ENCODE measurements at places on chromosomes 16 and 17.

- DNase-seq: peak; percentile 70
Observed at GRCh38 chr17:50626037-50626574, 8.6 kb upstream of the ABCC3 start.

DNA sequence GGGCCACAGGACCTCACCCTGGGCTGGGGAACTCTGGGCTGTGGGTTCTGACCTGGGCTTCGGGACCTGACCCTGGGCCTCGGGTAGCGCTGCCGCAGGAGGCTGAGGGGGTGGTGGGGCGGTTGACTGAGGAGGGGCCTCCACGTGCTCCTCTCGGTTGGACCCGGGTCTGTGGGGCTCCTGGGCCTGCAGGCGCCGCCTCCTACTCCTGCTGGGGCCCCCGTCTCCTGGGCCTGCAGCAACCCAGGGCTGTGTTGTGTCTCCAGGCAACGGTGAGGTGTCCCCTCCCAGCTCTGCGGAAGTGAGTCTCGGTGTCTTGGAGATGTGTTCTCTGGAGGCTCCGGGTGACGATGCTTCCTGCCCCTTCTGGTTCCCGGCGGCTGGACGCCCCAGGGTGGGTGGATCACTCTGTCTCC lies 41.5 kb upstream of the GNG13 start:
- DNase-seq: no peak

DNA sequence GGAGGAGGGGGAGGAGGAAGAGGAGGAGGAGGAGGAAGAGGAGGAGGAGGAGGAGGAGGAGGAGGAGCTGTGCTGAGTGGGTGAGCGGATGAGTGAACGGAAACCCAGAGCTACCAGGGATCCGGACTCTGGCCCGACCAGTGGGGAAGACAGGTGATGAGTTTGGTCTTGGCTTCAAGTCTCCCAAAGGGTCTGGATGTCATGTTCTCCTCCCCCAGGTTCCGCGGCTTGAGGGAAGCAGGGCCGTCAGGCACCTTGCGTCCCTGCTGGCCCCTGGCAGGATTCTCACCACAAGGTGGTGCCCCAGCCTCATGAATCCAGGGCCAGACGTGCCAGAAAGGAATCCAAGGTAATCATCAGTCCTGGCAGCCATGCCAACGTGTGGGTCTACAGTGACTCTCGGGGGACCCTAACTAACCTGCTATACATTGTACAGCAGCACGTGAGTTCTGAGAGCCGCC lies 13.5 kb upstream of the ABAT start:
- peak; percentile 68 for DNase-seq

DNA sequence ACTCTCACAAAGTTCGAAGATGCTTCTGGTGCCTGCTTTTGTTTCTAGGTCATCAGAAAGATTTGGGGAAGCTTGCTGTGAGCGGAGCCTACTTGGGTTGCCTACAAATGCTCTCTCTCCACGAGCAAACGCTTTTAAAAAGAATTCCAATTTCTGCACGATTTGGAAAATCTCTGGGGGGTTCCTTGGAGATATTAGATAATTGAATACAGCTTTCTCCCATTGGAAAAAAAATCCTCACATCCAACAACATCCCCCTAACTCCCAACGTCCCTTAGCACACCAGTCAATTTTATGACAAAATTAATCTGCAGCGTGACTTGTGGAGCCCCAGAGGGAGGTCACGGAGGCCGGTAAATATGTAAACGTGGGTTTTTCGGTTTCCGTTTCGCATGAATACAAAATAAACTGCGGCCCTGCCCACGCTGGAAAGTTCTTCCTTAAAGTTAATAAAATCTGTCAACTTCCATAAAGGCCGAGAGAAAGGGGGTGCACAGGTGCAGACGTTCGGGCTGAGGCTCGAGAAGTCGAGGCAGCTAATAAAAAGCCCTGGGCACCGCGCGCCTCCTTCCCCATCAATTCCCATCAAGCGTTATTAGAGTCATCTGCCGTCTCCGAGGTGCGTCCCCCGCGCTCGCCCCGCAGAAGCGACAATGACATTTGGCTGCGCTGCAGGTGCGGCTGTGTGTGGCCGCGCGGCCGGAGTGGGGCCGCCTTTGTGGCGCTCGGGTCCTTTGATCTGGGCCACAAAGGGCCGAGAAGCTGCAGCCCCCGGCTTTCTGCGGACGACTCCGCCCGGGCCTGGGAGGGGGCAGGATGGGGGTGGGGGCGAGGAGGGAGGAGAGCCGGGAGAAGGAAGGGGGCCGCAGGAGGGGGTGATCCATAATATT lies 37.6 kb downstream of the SALL1 start:
- no peak for DNase-seq

GRCh38 chr16:4097826-4098240 lies 18.4 kb downstream of the ADCY9 start:
- DNase-seq: no peak

DNA sequence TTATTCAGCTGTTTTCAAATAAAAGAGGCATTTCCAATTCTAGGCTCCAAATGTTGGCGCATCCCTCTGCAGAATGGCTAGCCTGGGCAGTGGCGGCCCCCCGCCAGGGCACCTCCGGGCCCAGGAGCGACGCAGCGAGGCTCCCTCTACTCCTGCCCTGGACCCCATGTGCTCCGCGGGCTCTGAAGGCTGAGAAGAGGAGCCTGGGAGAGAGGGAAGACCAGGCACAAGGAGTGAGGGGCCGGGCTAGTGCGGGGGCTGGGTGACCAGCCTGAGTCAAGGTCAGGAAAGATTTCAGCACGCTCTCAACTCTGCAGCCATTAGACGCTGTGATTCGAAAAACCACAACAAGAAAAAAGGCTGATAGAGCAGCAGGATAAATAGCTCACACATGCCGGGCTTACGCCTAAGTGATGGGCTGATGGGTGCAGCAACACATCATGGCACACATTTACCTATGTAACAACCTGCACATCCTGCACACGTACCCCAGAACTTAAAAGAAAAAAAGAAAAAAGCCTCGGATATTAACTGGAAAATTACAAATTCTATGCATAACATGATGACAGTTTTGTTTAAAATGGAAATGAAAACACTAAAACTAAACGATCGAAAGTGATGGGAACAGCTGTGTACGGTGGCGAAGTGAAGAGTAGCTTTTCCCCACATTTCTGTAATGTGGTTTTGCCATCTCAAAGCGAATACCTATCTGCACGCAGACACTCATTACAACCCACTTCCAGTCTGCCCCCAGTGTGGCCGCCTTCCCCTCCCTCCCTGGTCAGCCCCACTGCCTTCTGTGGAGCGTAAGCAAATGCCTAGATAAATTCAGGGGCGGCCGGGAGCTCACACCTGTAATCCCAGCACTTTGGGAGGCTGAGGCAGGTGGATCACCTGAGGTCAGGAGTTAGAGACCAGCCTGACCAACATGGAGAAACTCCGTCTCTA lies 44.4 kb downstream of the MAP1LC3B start:
- DNase-seq: peak; percentile 47

DNA sequence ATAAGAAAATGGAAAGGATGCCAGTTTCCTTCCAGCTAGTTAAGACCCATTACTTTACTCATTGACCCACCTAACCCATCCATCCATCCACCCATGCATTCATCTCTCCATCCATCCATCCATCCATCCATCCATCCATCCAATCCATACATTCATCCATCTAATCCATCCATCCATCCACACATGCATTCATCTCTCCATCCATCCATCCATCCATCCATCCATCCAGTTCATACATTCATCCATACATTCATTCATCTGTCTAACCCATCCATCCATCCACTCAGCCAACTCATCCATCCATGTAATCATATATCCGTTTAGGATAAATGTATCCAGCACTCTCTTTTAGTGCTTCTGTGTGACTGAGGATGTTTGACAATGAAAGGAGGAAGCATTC lies 178.8 kb upstream of the CACNG3 start:
- DNase-seq: no peak

- no peak for DNase-seq
Observed at GRCh38 chr17:41800601-41801373, 11.0 kb downstream of the P3H4 start.

- DNase-seq: no peak
Observed at GRCh38 chr16:85751698-85752501, 1.0 kb upstream of the C16orf74 start.

GRCh38 chr17:11142231-11142630 lies 98.8 kb upstream of the SHISA6 start:
- no peak for DNase-seq

DNA sequence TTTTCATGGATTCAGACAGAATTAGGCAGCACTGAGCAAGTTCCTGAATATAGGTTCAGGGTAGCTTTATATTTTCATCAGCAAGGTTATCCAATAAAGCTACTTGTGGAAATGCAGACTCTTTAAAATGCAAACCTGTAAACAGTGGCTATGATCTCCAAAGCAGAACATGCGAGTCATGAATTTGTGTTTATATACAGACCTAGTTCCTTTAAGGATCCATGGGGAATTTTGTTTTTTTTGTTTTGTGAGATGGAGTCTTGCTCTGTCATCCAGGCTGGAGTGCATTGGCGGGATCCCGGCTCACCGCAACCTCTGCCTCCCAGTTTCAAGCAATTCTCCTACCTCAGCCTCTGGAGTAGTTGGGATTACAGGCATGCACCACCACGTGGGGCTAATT lies 14.8 kb downstream of the CLEC16A start:
- DNase-seq: no peak

GRCh38 chr16:68503334-68503733 lies 35.8 kb upstream of the ZFP90 start:
- no peak for DNase-seq

DNA sequence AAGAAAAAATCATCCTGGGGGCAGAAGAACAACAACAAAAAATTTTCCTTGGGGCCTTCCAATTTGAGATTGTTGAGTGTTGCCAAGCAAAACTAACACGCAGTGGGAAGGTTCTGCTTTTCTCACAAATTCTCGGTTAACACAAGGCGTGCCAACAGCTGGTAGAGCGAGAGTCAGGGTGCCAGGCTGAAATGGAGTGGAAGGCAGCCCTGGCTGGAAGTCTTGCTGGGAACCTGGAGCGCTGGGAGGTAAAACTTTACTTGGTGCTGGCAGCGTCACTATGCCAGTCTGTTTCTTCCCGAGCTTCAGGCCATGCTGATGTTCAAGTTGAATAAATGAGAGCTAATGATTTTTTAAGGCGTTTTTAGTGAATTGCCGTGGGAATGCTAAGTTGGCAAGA lies 189.4 kb downstream of the WWOX start:
- no peak for DNase-seq

- no peak for DNase-seq
Observed at GRCh38 chr17:8405499-8406016, 7.9 kb upstream of the RNF222 start.

DNA sequence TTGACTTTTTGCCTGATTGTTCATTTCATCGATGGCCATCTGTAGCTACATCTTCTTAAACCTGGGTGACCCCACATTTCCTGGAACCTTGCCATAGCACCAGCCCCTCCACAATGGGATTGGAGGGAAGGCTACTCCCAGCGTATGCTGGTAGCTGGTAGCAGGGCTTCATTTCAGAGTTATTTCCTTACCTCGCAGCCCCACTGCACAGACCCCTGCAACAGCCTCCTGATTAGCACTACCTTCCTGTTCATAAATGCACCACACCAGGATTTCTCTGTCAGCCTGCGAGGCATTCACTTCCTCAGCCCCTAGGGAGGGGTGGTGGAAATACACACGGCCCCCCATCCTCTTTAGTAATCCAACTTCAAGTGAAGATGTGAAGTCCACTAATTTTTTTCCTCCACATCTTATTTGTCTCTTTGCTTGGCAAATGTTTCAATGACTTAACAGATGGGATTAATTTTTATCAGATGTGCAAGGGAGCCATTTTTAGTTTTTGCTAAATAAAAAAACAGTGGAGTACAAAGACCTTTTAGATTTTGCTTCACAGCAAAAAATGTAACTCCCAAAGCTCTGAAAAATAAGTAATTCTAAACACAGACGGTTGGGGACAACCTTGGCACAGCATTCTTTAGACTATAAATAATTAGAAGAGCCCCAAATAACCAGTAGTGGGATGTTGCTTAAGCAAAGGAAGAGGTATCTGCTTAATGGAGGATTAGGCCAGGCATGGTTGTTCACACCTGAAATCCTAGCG lies 76.6 kb downstream of the CLEC16A start:
- DNase-seq: no peak

GRCh38 chr16:10817514-10817913 lies 1.1 kb downstream of the TVP23A start:
- no peak for DNase-seq

GRCh38 chr17:64001763-64002529 lies 3.8 kb downstream of the PRR29 start:
- no peak for DNase-seq

DNA sequence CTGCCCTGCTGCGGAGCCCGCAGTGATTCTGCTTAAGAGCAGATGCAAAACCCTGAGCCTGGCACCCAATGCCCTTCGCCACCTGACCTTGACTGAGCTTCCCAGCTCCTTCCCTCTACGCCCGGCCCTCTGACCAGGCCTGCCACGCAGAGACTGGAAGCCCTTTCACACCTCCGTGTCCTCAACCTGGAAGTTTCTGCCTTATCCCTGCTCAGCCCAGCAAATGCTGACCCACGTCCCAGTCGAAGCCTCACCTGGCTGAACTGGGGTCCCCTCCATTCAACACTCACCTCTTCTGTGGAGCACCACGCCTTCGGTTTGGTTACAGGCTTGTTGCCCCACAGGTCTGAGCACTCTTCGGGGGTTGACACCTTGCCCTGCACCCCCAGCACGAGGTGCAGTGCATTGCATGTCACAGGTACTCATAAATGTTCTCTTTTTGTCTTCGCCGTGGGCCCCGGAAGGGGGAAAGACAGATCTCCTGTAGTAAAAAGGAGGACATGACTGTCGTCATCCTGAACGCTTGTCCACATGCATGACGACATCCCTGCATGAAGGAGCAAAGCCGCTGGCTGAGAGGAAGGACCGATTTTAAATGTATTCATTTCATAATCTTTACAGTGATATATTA lies 153.6 kb upstream of the TNRC6C start:
- DNase-seq: no peak

All from activated CD8-positive, alpha-beta memory T cell treated with anti-CD3 and anti-CD28 coated beads, Interleukin-2, amount 10 ng/mL, durations not matched to agents 7 days and 5 days (primary cell).